LHCN-M2 (cell line): ENCODE measurements at places on chromosomes 12 and 14. TPM values are rescaled to one million over a fixed set of nuclear protein-coding genes. Genes with fewer than 3 reads are reported as not detected.
A peak's percentile ranks its signal among the peaks of the same experiment; 100 is the strongest.

DNA sequence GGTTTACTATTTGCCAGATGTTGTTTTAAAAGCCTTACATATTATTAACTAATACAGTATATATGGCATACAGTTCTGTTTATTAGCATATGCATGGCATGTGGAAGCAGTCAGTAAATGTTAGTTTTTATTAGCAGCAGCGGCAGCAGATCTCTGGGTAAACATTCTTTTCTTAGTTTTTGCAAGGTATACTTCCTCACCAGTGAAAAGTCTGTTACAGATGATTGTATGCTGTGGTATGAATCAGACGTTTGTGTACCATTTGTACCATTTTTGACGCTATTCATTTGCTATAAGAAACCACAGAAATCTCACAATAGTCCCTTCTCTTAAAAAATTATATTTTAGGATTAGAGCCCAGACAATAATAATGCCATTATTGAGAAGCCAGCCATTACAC is 17.8 kb downstream of the STK38L start:
- peak; percentile 65 for DNase-seq

DNA sequence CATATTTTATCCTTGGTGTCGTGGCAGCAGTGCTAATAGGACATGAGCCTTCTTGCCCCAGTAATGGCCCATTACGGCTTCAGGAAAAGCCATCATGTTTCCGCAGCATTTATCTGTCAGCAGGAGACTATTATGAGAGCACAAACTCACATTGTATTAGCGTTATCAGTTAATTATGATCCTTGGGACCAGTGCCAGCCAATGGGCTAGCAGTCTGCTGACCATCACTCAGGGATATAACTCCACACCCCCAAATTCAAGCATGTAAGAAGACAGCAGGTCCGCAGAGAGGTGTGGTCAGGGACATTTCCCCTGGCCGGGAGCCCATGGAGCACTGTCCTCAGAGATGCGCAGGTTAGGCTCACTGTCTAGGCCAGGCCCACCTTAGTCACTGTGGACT is 4.9 kb upstream of the ESRRB start:
- no peak for DNase-seq

DNA sequence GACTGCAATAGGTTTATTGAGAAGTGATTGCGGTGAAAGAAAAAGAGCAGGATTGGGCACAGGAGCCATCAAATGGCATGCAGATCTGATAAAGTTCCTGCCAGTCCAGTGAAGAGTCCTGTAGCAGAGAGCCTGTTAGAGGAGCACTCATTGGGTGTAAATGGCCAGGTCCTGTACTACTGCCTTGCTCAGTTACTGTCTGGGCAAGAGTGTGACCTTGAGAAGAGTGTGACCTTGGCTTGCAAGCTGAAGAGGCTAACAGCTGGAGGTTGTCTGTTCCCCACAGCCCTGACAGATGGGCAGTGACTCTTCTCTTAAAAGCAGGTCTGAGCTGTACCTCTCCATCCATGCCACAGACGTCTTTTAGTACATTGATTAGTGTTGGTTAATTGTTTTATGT is 148.6 kb upstream of the SLC38A2 start:
- DNase-seq = peak; percentile 34

- no peak for DNase-seq
Measured at GRCh38 chr12:12582895-12583303, 20.2 kb upstream of the DUSP16 start.

The TRAF3 gene
- 15.9 and 17.0 TPM in 2 replicates for total RNA-seq

The PIWIL1 gene
- not detected in 2 replicates for total RNA-seq

The RPS6KL1 gene
- 0.80 and 1.9 TPM in 2 replicates for total RNA-seq
